ENCODE measurements at places on chromosomes 4 and X.
A peak's percentile ranks its signal among the peaks of the same experiment; 100 is the strongest.

DNA sequence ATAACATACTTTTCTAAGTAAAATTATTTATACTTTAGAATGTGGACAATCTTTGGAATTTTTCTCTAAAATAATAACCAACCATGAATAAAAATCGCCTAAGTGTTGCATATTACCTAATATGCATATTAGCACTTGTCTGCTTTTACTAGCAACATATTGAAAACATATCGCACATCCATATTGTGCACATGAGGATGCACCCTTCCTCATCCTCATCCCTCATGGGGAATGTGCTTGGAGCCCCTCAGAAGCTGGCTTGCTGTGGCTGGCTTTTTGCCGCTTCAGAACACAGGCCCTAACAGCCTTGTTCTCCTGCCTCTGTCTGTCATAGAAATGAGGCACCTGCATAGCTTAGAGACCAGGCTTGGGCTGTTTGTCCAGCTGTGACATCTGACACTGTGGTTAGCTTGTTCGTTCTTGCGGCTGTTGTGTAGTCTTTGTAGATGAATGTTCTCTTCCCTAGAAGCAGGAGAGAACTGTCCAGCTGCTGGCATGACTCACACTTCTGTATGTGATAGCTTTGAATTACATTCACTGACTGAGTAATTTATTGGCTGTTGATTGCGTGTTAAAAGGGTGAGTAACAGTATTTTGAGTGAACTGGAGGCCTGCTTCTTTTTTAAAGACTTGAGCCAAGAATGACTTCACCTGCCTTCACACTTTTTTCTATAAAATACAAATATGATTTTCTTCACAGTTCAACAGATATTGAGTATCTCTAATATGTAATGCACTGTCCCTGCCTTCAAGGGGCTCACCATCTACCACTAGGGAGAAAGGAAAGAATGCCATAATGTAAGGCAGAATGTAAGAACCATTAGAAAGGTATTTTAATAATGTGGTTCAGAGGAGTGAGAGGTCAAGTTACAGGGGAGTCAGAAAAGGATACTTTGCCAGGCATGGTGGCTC is 81.9 kb downstream of the HMGB2 start:
- peak; percentile 80 for DNase-seq

- DNase-seq, result peak; percentile 33
Measured at GRCh38 chrX:30196322-30196721, 19.0 kb upstream of the MAGEB2 start.

DNA sequence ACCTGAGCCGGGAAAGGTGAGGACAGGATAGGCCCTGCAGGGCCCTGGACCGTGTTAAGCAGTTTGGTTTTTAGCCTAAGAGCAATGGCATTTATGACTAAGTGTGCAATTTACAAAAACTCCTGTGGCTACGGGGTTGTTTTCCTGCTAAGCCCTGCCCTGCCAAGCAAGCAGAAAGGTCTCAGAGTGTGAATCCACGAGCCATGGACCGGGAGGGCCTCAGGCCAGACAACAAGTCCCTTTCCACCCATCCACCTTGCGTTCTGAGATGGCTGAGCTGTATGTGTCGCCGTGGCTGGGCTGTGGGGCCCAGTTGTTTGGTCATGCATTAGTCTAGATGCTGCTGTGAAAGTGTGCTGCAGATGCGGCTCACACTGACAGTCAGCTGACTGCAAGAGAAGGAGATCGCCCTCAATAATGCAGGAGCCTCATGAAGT is 33.9 kb upstream of the AFAP1 start:
- DNase-seq, result peak; percentile 65

- no peak for DNase-seq
Measured at GRCh38 chrX:46185923-46186810, 359.1 kb downstream of the ZNF674 start.

DNA sequence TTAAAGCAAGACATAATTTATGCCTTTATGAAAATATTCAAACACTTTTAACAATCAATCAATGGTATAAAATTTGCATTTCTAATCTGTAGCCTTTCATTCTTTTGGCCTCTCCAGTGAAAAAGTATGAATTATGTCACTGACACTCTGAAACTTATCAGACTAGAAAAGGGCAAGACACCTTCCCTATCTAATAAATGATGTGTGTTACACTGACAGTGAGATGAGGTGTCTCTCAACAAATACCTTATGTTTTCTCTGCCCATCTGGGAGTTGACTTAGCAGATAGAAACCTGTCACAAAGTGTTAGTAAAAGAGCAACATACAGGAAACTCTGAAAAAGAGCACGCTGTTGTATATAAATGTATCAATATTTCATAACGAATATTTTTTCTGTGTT is 94.2 kb upstream of the TECRL start:
- no peak for DNase-seq

DNA sequence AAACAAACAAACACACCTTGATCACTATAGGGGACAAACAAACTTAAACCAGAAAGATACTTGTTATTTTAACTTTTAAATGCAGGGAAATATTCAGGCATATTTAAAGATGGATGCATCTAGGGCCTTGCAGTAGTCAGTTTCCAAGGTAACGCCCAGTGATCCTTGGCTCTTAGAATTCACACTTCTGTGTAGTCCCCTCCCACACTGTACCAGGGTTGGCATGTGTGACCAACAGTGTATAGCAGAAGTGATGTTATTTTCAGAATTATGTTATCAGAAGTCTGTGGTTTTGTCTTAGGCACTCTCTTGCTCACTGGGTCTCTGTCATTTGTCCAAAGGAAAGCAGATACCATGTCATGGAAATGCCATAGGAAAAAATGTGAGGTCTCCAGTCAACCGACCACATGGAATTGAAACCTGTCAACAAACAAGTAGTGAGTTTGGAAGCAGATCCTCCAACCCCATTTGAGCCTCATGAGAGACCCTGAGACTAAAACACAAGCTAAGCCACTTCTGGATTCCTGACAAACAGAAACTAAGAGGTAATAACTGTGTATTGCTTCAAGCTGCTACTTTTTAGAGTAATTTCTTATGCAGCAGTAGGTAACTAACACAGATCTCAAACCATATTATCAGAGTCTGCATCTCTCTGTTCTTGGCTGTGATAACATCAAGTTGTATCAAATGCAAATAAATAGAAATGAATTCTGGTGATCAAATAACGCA is 670.3 kb downstream of the KCTD8 start:
- no peak for DNase-seq

DNA sequence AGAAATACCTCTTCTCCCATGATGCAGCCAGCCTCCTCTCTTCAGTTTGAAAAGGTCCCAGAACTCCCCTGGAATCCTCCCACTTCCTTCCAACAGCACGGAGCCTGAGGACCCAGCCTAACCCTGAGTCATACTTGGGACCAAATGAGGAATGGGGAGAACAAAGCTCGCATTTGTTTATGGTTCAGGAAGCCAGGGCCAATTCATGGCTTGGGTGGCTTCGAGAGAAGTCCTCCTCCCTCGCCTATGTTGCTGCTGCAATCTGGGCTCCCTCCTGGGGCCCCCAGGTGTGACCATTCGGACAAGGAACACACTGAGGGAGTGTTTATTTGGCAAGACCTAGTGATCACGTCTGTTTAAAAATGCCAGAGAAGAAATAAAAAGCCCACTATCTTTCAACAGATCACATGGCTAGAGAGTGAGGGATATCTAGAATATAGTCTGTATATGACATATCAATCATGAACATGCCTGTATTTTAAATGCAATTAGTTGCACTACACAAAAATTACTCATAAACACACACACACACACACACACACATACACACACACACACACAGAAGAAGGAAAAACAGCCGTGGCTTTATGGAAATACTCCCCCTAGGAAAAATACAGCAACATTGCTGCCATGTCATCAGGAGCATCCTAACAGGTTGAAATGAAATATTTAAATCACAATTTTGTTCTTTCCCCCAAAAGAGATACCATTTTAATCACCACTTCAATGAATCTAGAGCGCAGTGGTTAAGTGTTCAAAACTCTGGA is 155.7 kb upstream of the MAP3K15 start:
- peak; percentile 58 for DNase-seq

DNA sequence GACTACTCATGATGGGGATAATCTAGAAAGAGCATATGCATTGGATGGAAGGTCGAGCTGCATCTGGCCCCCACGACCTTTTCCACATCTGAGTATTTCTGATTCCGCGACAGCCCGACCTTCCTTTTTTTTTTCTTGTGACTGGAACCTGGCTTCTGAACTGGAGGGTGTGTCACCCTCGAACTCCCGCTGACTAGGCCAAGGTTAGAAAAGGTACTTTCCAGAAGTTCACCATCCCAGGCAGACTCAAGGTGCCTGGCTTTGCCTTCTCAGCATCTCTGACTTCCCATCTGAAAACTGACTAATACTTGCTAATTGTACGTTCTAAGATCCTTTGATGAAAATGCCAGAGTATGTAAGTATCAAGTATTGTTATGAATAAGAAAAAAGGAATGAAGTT is 49.3 kb upstream of the CD40LG start:
- no peak for DNase-seq

- DNase-seq, result no peak
Measured at GRCh38 chrX:38965888-38966287, 164.6 kb downstream of the MID1IP1 start.

GRCh38 chr4:163494360-163495241 is at the start of gene TMA16:
Gene TMA16 (plus strand): TSS chr4:163494690. CDS start chr4:163494802, 112 bp downstream.
- DNase-seq, result peak; percentile 94

- DNase-seq, result no peak
Measured at GRCh38 chr4:10074076-10074766, 42.4 kb downstream of the WDR1 start.

DNA sequence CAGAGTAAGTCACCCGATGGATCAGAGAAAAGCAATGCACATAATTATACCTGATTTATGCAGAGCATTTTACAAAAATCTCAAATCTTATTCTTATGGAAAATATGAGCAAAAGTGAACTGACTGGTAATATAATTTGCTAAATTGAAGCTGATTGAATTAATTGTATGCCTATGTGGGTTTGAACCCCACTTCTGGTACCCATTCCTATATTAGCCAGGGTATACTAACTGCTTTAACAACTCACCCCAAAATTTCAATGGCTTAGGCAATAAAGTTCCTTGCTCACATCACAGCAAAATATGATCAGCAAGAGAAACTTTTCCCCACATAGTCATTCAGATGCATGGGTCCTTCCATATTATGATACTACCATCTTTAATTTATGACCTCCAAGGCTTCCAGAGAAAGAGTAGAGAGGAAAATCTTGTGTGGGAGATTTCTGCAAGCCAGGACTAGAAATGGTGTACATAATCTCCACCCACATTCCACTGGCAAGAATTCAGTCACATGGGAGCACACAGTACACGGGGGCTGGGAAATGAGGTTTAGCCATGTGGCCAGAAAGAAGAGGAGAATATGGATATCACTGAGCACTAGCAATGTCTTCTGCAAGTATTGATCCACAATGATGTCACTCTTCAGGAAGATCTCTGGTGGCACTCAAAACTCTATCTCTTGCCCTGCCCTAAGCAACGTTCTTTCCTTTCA is 640.7 kb downstream of the BCOR start:
- peak; percentile 12 for DNase-seq

GRCh38 chrX:27186671-27187070 is 276.5 kb downstream of the PPP4R3C start:
- peak; percentile 16 for DNase-seq

- no peak for DNase-seq
Measured at GRCh38 chrX:25204182-25204581, 188.4 kb upstream of the ARX start.

DNA sequence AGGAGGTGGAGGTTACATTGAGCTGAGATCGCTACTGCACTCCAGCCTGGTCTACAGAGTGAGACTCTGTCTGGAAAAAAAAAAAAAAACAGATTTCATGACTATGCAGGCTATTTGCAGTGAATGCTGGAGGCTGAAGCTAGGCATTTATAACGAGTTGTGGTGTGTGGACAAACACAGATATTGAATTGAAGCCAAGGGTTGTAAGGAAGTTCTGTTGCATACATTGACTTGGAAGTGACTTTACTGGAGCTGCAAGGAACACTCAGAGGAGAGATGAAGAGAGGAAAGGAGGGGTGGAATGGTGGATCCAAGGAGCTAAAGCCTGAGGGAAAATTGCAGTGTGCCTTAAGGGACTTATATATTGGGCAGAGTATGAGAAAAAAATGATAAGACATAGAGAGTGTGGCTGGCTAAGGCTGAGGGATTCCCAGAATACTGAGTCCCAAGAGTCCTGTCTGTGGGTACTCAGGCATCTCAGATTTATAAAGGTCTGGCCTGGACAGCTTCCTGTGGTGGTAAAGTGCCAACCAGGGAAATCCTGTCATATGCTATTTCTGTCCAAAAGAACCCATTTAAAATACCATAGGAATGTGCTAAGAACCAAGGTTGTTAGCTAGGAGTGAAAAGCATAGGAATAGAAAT is 87.8 kb upstream of the GUCY1A1 start:
- DNase-seq, result peak; percentile 24

- DNase-seq, result no peak
Measured at GRCh38 chrX:41164449-41164848, 79.2 kb downstream of the USP9X start.

GRCh38 chr4:158710814-158711213 is 12.4 kb downstream of the PPID start:
- peak; percentile 28 for DNase-seq

GRCh38 chr4:185272245-185272644 is 62.8 kb downstream of the SNX25 start:
- DNase-seq, result no peak

GRCh38 chrX:116823677-116824076 is 360.9 kb upstream of the CT83 start:
- DNase-seq, result no peak

DNA sequence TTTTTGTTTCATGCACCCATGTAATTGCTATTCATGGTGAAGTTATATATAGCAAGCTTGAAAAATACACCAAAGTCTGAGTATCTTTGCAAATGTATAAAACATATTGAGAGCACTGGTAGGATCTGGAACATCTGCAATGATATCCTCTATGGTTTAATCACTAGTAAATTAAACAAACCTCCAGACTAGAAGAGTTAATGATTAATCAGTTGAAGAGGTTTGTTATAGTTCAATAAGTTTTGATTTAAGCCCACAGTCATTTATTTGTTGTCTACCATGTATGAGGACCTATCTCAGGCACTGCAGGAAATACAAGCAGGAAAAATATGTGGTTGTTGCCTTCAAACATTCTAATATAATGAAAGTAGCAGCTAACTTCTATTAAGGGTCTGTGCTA is 16.5 kb downstream of the CYBB start:
- no peak for DNase-seq

DNA sequence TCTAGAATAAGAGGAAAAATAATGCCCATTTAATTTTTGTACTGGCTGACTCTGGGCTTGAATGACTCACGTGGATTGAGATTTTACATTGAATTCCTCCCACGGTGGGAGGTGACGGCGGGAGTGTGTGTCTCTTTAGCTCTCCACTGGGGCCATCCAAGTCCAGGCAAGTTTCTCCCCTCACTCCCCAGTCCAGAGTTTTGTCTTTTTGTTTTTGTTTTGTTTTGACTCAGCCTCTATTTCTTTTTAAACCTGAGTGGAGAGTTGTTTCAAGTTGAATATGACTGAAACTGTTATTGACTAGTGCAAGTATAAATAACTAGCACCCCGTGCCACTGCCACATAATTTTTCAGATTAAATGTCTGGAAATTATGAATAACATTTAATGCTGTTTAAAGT is 13.6 kb downstream of the CHST7 start:
- DNase-seq, result peak; percentile 45

All from GM03348 (cell line).